GM04503 (cell line): ENCODE measurements at places on chromosomes 13 and 19.

DNA sequence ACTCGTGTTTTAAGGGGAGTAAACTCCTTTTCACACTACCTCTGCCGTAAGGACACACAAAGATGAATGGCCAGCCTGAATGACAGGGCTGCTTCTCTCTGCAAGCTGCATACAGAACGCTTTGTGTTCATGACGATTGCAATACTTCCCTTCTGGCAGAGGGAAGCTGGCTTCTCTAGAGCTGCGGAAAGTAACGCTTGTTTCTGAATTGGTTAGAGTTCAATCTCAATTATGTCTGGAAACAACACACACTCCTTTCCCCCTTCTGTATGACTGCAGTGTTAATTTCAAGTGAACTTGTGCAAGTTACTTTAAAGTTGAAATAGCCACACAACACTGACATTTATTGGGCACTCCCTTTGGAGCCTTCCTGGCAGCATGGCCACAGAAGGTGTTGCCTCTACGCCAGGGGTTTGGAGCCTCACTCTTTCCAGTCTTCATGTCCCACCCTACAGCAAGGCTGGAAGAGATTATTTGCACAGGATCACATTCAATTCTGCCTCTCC is 242.6 kb downstream of the NDFIP2 start:
- no peak for DNase-seq

DNA sequence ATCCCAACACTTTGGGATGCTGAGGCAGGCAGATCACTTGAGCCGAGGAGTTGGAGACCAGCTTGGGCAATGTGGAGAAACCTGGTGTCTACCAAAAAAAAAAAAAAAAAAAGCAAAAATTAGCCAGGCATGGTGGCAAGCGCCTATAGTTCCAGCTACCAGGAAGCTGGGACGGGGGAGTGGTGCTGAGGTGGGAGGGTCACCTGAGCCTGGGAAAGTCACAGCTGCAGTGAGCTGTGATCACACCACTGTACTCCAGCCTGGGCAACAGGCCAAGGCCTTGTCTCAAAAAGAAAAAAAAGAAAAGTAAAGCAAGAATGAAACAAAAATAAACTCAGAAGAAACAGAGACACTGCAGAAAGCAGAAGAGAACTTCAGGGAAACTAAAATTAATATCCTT is 31.6 kb downstream of the MTRF1 start:
- DNase-seq = no peak

DNA sequence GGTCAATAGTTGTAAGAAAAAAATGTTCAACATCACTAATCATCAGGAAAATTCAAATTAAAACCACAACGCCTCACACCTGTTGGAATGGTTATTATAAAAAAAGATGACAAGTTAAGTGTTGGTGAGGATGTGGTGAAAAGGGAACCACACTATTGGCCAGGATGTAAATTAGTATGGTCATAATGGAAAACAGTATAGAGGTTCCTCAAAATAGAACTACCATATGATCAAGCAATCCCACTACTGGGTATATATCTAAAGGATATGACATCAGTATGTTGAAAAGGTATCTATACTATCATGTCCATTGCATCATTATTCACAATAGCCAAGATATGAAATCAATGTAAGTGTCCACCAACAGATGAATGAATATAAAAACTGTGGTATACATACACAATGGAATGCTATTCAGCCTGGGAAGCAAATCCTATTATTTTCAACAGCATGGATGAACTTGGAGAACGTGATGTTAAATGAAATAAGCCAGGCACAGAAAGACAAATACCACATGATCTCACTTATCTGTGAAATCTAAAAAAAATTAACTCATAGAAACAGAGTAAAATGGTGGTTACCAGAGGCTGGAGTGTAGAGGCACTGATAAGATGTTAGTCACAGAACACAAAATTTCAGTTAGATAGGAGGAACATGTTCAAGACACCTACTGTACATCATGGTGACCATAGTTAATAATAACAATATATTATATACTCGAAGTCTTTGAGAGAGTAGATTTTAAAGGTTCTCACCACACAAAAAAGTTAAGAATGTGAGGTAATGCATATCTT is 56.6 kb downstream of the TBC1D4 start:
- no peak for DNase-seq

- no peak for DNase-seq
Observed at GRCh38 chr13:102191951-102192502, 209.8 kb downstream of the FGF14 start.

DNA sequence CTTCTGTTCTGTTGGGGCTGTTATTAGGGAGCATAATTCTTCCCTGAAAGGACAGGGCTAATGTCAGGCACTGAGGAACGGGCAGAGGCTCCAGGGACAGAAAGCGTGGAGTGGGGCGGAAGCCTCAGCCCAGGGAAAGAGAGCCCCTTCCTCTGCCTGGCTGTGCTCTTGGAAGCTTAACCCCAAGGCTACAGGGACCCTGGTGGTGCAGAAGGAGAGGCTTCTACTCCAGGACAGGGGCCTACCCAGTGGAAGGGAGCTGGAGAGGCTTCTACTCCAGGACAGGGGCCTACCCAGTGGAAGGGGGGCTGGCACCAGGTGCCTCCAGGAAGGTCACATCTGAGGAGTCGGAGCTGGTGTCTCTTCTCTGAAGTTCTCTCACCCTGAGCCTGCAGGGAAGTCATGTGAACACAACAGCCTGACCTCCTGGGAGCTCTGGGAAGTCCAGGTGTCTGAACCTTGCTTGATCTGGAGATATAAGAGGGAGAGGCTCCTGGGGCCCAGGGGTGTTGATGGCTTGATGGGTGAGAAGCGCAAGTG is 159.5 kb upstream of the SOX1 start:
- no peak for DNase-seq

DNA sequence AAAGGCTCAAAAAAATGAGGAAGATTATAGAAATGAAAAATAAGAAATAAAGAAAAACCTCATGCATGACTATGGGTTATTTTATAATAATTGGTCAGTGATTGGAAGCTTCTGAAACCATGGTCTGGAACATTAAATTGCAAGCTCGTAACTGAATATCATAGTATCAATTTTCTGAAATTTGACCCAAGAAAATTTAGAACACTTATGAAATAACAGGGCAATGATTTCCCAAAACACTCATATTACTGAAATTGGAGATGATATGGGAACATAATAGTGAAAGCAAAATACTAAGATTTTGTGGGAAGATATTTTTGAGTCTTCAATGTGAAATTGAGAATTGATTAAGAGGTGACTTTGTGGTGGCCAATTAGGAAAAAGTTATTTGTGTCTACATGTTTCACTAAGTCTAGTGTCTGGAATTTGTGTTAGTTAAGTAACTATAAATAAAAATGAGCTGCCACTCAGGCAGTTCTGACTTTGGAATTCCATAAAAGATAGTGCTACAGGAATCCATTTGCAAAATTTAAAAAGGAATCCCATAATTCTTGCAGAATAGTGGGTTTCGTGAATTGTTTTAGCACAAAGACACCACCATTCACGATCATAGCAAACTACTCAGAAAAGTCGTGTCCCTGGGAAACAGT is 603.0 kb downstream of the LMO7 start:
- no peak for DNase-seq

DNA sequence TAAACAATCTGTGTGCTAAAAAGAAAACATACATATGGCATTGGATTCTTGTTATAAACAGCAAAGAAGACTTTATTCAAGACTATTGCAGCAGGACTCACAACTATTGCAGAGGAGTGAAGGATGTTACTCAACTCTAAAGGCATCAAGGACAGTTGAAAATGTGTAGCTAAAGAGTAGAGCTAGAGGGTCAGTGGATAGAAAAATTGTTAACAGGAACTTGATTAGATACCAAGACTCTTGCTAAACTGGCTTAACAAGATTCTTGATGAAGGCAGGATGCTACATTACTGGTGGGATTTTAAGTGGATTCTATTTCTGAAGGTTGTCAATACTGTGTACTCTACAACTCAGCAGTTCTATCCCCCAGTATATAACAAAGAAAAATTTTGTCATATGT is 1183.3 kb downstream of the SLITRK1 start:
- DNase-seq = no peak

- no peak for DNase-seq
Observed at GRCh38 chr13:29853131-29853530, 2.7 kb upstream of the UBL3 start.

DNA sequence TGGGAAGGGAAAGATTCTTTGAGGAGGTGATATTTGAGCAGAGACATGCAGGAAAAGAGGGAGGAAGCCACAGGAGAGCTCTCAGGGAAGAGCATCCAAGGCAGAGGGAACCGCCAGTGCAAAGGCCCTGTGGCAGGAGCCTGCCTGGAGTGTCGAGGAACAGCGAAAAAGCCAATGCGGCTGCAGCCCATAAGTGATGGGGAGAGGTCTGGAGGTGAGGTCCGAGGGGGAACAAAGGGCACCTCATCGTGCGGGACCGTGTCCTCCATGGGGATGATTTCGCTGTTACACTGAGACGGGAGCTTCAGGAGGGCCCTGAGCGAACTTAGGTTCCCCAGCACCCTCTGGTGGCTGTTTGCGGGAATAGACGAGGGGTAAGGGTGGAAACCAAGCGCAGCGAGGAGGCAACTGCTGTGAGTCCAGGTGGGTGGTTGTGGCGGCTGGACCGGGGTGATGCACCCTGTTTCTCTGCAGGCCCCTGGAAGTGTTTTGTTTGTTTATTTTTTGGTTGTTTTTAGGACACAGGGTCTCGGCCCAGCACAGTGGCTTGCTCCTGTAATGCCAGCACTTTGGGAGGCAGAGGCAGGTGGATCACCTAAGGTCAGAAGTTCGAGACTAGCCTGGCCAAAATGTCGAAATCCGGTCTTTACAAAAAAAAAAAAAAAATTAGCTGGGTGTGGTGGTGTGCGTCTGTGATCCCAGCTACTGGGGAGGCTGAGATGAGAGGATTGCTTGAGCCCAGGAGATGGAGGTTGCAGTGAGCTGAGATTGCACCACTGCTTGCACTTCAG is 5.9 kb upstream of the EHD2 start:
- DNase-seq = no peak

DNA sequence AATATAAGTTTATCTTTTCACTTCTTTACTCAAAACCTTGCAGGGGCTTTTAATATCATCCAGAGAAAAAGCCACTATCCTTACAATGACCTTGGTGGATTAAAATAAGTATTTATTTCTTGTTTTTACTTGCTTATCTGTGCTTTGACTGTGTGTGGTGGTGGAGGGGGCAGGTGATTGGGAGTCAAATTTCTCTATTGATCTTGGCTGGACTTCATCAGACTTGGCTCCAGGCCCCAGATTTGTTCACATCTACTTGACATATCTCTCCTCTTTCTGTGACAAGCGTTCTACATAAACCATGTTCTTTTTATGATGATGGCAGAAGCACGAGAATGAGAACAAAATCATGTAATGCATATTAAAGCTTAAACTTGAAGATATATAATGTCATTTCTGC is 670.8 kb downstream of the PCDH17 start:
- DNase-seq = no peak
